Globus pallidus (tissue), 1 donor: ENCODE measurements at places on chromosomes 6 and 20.

- DNase-seq, result no peak
These were observed 199.5 kb upstream of the FAM83B start for GRCh38 chr6:54646951-54647664.

DNA sequence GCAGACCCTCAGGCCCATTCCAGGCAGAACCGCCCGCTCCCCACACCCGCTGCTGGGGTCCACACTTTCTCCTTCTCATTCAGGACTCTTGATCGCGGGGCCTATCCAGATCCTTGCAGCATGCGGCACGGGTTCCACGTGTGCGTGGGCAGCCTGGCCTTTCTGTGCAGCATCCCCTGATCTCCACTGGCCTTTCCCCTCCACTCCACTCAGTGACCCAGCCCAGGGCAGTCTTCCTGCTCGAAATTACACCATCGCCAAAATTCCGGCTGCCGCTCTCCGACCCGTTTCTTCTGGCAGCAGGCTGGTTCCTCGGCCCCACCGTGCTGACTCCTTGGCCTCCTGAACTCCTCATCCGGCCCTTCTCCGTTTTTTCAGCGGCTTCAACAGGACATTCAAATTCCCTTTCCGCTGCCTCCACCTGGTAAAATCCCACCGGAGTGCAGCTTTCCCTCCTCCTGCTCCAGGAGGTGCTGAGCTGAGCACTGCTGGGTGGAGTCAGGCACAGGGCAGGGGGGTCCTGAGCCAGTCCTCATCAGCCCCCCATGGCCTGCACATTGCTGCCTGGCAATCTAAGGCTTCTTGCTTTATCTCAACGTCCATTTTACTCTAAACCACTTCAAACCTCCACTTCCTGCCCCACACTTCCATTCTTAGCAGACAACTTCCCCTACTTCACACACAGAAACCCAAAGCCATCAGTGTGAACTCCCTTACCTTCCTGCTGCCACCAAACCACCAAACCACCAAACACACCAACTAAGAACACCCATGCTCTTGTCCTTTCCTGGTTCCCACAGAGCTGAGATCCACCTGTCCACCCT lies 9.0 kb downstream of the SFT2D1 start:
- DNase-seq, result no peak

- DNase-seq, result no peak
These were observed 30.6 kb downstream of the CPNE5 start for GRCh38 chr6:36808634-36809033.

GRCh38 chr6:46378882-46379416 lies 112.3 kb downstream of the RCAN2 start:
- peak; percentile 88 for DNase-seq

DNA sequence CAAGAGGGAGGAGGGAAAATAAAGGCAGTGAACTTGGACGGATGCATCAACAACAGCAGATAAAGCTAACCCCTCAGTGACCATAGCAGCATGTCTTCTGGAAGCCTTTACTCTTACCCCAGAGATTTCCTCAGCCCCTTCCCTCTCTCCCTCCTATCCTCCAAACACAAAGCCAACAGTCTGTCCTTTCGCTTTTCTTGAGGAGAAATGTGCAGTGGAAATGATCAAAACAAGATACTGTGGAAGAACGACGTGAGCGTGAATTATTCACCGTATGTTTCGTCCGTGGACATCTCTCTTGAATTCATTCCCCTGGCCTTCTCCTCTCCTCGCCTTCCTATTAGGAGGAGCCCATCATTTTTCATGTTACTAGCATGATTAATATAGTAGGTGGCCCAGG lies 8.5 kb downstream of the NRN1 start:
- DNase-seq, result no peak

- DNase-seq, result no peak
These were observed 29.8 kb upstream of the GMDS start for GRCh38 chr6:2274981-2275891.

DNA sequence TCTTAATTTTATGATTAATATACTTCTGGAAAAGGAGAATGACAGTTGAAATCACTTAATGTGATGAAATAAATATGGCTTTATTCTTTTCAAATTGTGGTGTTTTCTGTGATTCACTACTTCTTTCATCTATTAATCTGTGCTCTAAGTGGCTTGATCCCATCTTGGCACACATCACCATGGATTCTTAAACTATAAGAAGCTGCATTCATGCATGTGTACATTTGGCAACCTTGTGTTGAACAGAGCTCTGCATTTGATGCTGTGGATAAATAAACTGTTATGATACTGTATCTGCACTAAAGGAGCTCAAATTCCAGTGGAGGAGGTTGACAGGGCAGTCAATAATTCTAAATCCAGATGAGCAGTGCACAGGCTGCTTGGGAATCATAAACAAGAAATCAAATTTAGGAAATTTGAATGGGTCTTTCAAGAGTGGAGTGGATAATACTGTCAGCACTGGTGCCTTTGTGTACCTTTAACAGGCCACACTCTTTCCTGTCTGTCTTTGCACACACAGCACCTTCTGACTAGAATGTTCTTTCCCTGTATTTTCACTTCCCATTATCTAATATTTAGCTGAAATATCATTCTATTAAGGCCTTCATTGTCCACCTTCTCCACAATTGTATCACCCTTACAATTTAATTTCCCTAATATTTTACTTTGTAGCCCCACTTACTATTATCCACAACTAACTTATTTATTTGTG lies 252.9 kb downstream of the GRM1 start:
- no peak for DNase-seq

- DNase-seq, result no peak
These were observed 21.0 kb upstream of the SERINC3 start for GRCh38 chr20:44542890-44543289.

DNA sequence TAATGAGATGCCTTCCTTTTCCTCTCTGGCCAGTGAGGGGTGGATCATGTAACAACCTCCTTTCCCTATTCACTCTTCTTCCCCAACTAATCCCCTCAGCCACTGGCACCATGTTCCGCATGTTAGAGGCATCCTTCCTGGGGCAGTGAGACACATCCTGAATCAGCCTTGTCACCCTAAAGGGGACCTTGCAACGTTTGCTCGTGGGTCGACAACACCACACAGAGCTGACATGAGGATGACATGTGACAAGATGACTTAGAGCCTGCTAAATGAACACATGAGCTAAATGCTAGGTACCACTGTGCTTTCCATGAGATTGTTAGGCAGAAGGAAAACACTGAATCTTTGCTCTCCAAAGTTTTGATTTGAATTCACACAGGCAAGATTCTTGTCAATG lies 129.2 kb downstream of the ATXN1 start:
- no peak for DNase-seq

DNA sequence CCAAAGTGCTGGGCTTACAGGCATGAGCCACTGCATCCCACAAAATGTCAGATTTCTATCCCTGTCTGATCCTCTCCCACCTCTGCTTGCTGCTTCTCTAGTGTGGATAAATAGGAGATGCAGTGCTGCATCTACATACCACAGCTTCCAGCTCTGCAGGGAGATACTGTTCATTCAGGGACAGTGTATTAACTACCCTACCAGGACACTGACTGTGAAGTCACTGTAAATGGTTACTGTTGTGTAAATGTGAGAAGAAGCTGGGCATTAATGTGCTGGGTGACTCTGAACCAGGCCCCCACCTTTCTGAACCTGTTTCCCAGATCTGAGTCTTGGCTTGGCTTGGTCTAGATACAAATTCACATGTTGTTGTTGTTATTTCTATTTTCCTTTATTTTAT lies 488.6 kb upstream of the SULF2 start:
- DNase-seq, result no peak

GRCh38 chr20:36344517-36345132 lies 38.5 kb downstream of the DLGAP4 start:
- peak; percentile 3 for DNase-seq

DNA sequence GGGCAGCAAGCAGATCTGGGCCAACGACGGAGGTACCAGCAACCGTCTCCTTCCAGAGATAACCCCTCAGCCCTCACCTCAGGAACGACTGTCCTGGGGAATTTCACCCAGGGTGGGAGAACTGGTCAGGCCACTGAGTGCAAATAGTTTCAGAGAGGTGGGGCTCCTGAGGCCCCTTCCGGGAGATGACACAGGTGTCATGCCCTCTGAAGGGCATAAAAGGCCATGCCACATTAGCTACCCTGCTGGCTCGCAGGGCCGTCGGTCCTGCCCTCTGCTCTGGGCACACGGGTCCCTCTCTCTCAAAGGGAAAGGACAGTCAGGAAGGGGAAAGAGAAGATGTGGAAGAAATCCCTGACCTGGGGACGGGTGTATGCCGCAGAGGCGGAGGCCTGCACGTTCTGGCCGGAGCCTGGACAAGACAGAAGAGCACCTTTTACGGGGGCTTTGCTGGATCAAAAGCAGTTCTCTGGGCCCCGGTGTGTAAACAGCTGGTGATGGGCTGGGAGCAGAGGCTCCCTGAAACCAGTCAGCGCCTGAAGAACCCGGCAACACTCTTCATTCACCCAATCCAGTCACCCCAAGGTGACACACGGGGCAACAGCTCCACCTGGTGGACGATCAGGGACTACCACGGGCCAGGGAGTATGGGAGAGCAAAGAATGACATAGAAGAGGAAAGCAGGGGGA lies 6.4 kb upstream of the TAF8 start:
- DNase-seq, result peak; percentile 81

- no peak for DNase-seq
These were observed 45.0 kb upstream of the TRIM26 start for GRCh38 chr6:30258204-30258603.

DNA sequence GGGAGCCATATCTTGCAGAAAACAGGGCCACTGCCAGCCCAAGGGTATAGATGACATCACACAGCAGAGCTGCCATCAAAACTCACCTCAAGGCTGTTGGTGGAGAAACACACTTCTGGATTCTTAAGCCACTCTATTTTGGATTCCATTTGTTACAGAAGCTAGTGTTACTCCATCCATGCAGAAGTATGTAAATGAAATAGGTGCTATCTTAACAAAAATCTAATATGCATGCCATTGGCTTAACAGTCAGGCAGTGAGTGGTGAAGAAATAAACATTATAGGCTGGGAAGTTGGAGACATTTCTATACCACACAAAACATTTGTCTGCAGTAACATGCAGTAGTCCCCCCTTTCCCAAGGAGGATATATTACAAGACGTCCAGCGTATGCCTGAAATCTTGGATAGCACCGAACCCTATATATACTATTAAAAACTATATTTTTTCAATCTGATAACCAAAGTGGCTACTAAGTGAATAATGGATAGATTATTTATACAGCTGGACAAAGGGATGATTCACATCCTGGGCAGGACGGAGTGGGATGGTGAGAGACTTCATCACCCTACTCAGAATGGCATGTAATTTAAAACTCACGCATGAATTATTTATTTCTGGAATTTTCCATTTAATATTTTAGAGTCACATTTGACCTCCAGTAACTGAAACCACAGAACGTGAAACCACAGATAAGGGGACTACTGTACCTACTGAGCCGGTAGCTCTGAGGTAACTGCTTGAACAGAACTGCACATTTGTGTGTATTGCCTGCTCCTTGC lies 160.0 kb upstream of the PLN start:
- DNase-seq, result no peak

DNA sequence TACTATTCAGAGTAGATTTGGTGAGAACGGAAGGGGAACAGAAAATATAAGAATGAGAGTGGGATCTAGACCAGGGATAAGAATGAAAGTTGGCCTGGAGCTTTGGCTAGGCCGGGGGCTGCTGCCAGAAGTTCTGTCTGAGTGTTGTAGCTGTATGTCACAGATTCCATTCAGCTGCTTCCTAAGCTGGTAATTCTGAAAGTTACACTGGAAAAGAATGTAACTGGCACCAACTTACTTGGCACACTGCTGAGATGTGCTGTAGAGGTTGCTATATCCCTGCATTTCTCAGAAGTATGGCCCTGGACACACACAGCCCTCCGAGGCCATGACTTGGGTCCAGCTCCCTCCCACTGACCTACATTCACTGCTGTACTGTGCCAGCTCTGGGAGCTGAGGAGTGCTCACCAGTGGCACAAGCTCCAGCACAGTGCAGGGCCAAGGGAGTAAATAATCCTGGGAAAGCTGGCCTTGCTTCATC lies 25.8 kb upstream of the TMEM217 start:
- peak; percentile 63 for DNase-seq

GRCh38 chr6:122710908-122711635 lies 68.4 kb upstream of the FABP7 start:
- DNase-seq, result no peak

GRCh38 chr6:85771925-85772430 lies 129.3 kb upstream of the SYNCRIP start:
- DNase-seq, result no peak

- no peak for DNase-seq
These were observed 46.8 kb upstream of the FAM83C start for GRCh38 chr20:35339007-35339406.

GRCh38 chr20:44728801-44729443 lies 13.8 kb downstream of the CCN5 start:
- peak; percentile 66 for DNase-seq

DNA sequence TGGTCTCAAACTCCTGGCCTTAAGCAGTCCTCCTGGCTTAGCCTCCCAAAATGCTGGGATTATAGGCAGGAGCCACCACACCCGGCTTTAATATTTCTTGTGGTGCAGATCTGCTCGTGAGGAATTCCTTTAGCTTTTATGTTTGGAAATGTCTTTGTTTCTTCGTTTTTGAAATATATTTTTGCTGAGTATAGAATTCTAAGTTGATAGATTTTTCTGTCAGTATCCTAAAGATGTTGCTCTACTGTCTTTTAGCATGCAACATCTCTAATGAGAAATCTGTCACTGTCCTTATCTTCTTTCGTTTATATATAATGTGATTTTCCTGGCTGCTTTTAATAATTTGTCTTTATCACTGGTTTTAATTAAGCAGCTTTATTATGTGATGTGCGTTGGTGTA lies 75.1 kb downstream of the ZFAND3 start:
- DNase-seq, result no peak

GRCh38 chr20:17513939-17514338 lies 17.2 kb downstream of the BFSP1 start:
- no peak for DNase-seq

GRCh38 chr20:10604865-10605440 lies 68.8 kb downstream of the JAG1 start:
- DNase-seq, result no peak

DNA sequence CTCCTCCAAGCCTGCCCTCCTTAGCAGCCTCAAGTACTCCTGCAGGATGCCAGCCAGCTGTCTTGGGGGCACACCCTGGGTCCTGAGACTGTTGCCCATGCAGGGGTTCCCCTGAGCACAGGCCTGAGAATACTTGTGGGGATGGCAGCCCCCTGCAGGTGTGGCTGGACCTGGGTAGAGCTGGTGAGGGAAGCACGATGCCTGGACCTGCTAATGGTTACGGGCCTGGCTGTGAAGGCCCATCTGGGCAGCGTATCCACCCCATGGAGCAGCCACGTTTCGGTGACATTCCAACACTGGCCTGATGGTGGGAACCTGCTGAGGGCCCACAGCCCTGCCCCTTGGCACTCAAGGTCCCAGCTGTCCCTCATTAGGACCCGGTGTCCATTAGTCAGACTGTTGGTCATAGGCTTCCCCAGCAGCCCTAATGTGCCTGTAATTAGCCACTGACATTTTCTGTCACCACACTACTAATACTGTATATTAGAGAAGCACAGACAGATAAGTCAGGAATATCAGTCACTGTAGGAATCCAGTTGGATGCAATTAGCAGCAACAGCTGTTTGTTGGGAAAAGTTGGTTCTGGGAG lies 20.3 kb downstream of the CCDC167 start:
- DNase-seq, result no peak

- DNase-seq, result no peak
These were observed 104.6 kb upstream of the CDYL start for GRCh38 chr6:4671587-4672115.
